ENCODE measurements at places on chromosomes 1 and 21. TPM values are rescaled to one million over a fixed set of nuclear protein-coding genes. Genes with fewer than 3 reads are reported as not detected.

- H3K27me3 ChIP-seq, result no peaks in the 10 kb centered on the region
- H3K27ac ChIP-seq, result no peak overlapping the region
- no peaks in the 10 kb centered on the region for H3K4me1 ChIP-seq
- no peak overlapping the region for H3K4me3 ChIP-seq
- no peak for DNase-seq
Measured at GRCh38 chr1:244207042-244207934, 156.2 kb downstream of the ZBTB18 start.

- H3K36me3 ChIP-seq, result no peaks in the 10 kb centered on the region
- H3K27me3 ChIP-seq, result no peaks in the 10 kb centered on the region
- H3K27ac ChIP-seq, result no peak overlapping the region
- H3K4me3 ChIP-seq, result no peak overlapping the region
- DNase-seq, result no peak
Measured at GRCh38 chr21:45366931-45367401, 38.0 kb upstream of the COL18A1 start.

DNA sequence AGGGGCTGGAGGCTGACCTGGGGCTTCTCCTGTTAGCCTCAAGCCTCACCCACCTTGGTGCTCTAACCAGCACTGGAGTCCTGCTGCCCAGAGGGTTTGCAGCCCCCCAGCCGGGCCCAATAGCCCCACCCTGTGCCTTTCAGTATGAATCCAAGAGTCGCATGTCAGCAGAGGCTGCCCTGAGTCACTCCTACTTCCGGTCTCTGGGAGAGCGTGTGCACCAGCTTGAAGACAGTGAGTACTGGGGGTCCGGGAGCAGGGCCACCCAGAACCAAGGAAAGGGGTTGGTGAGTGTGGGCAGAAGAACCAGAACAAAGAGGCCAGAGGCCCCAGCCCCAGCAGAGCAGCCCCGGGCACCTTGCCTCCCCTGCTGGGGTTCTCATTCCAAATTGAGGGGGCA, 25.6 kb downstream of the CDK18 start:
- no peak overlapping the region for H3K4me3 ChIP-seq
- DNase-seq, result no peak
- no peaks in the 10 kb centered on the region for H3K36me3 ChIP-seq

GRCh38 chr21:38863291-38863690, 57.6 kb downstream of the ETS2 start:
- H3K36me3 ChIP-seq, result no peaks in the 10 kb centered on the region
- no peak overlapping the region for H3K27ac ChIP-seq
- DNase-seq, result no peak
- no peak overlapping the region for H3K4me3 ChIP-seq
- peaks cover 10% of the 10 kb centered on the region for H3K4me1 ChIP-seq
- no peaks in the 10 kb centered on the region for H3K27me3 ChIP-seq

- H3K27me3 ChIP-seq, result no peaks in the 10 kb centered on the region
- H3K36me3 ChIP-seq, result no peaks in the 10 kb centered on the region
- H3K4me3 ChIP-seq, result no peak overlapping the region
- no peak overlapping the region for H3K27ac ChIP-seq
- H3K4me1 ChIP-seq, result no peaks in the 10 kb centered on the region
- DNase-seq, result no peak
Measured at GRCh38 chr1:76674689-76675210, 192.5 kb upstream of the ST6GALNAC5 start.

The OR14I1 gene
- not detected for total RNA-seq

All from GM23338 (cell line).